ENCODE measurements at places on chromosomes 16 and 17.
A peak's percentile ranks its signal among the peaks of the same experiment; 100 is the strongest.

GRCh38 chr17:73356561-73357170 is 44.9 kb upstream of the CDC42EP4 start:
- DNase-seq = no peak

DNA sequence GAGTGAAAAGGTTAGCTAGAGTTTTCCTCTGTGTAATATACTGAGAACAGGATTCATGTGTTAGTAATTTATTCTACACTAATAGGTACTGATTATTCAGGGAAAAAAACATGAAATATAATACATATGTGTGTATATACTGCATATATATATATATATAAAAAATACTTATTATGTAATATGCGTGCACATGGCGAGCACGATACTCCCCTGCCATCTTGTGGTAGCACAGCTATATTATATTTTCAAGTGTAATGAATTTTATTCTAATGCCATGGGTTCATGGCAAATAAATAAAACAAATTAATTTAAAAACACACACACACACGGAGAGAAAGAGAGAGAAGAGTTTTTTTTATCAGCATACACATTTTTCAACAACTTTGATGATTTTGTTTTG is 460.6 kb downstream of the KCNJ2 start:
- DNase-seq = peak; percentile 13

- peak; percentile 99 for DNase-seq
Observed at GRCh38 chr17:82022981-82023446, at the start of gene LRRC45. LRRC45 (plus strand) TSS chr17:82023305; CDS start chr17:82023644, 339 bp downstream.

- peak; percentile 78 for DNase-seq
Observed at GRCh38 chr17:7838090-7839075, 4.4 kb downstream of the KDM6B start.

- DNase-seq = no peak
Observed at GRCh38 chr16:26019381-26020242, 327.9 kb downstream of the HS3ST4 start.

GRCh38 chr16:1458336-1458976 is 14.1 kb upstream of the CCDC154 start:
- peak; percentile 41 for DNase-seq

- DNase-seq = no peak
Observed at GRCh38 chr17:42131232-42131631, 8.6 kb downstream of the HSPB9 start.

DNA sequence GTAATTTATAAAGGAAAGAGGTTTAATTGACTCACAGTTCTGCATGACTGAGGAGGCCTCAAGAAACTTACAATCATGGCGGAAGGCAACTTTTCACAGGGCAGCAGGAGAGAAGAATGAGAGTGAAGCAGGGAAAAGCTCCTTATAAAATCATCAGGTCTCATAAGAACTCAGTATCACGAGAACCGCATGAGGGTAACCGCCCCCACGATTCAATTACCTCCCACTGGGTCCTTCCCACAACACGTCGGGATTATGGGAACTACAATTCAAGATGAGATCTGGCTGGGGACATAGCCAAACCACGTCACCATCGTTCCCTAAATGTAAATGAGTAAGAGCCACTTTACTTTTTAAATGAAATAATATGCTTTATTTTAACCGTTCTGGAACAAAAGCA is 89.9 kb upstream of the NACA2 start:
- no peak for DNase-seq

DNA sequence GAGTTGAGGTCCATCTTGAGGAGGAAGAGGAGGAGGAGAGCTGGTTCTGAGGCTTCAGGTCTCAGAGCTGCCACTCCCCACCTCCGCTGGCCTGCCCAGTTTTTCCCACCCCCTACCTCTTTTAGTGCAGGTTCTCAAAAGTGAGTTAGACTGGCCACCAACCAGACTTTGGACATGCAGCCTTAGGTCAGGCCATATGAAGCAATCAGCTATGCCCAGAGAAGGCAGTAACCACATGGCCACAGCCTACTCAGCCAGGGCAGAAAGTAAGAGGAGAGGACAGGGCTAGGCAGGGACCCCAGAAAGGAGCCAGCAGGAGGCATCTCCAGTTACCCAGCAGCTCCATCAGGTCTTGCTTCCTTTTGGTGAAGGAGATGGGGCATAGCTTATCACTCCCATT is 9.0 kb downstream of the MYO15A start:
- DNase-seq = no peak

DNA sequence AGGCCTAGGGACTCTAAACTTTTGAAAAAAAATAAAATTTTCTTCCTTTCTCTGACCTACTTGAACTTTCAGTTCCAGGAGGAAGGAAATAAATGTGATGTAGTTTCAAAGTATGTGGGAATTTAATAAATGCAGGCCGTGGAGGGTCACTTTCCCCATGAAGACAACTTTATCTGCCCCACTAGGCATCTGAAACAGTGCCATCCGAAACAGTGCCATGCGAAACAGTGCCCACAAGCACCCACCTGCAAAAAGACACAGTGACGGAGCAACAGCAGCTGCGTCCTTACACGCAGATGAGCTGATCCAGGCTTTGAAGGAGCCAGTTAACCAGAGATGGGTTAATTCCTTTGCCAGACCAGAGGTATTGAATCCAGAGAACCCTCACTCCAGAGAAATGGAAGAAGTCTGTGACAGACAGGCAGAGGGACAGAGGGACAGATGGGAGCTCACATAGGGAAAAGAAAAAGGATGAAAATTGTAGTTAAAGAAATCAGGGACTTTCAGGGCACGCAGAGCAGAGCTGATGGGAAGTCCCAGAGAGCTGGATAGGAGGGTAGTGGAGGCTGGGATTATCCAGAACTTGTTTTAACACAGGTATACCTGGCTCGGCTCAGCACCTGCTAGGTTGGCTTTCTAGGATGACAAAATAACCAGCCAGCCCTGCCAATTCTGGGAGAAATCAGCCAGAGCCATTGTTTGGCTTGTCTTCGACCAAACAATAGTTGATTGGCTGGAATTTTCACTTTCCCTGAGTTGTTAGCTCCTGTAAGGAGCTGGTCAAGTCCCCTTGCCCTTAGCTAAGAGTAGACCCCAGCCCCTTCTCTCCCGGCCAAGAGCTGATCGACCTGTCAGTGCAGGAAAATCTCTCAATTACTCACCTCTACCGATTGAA is 17.1 kb upstream of the HOXB13 start:
- DNase-seq = no peak

GRCh38 chr16:72937360-72937759 is 110.6 kb downstream of the ZFHX3 start:
- DNase-seq = no peak

DNA sequence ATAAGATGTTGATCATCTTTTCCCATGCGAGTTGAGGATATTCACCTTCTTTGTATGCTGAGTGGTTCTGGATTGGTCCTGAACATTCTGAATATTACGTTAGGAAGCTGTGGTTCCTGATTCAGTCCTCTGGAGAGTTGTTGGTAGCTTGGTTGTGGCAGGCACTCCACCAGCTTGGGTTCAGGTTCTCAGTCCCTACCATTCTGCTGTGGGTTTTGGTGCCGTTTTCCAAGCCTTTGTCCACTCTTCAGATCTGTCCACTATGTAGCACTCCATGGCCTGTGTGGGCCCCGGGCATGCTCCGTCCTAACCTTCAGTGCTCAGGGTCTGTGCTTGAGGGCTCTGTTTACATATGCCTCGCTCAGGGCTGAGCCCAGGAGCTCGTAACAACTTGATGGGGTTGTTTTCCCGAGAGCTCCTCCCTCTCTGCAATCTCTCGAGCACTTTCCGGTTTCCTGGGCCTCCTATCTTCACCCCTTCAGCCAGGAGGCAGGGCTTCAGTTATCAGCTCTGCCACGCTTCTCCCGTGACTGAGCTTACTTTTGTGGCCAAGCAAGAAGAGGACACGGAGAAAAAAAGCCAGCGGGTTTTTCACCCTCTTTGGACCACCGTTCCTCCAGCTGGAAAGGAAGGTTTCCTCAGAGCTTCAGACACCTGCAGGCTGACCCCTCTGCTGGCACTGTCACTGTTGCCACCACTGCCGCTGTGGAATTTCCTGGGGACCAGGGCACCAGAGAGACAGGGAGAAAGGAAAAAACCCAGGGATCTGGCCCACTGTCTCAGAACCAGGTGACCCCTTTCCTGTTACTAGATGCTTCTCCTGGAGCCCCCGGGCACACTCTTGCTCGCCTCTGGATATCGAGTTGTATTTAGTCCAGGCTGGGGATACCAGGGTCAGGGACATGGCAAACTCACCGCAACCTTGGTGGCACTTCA is 19.6 kb downstream of the KIAA0513 start:
- no peak for DNase-seq

DNA sequence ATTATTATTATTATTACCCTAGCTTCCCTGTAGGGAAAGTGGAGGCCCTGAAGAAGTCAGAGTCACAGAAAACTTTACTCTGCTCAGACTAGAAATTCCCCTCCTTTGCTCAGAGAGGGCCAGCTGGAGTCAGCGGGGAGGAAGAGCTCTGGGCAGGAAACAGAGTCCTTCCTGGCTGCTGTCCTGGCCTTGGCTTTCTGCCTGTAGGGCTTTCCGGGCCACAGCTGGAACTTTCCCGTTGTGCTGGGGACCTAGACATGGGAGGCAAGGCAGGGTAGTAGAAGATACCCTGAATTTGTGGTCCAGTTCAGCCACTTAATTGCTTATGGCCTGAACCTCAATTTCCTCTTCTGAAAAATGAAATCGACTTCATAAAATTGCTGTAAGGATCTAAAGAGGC is 14.0 kb upstream of the CCL2 start:
- DNase-seq = peak; percentile 44

DNA sequence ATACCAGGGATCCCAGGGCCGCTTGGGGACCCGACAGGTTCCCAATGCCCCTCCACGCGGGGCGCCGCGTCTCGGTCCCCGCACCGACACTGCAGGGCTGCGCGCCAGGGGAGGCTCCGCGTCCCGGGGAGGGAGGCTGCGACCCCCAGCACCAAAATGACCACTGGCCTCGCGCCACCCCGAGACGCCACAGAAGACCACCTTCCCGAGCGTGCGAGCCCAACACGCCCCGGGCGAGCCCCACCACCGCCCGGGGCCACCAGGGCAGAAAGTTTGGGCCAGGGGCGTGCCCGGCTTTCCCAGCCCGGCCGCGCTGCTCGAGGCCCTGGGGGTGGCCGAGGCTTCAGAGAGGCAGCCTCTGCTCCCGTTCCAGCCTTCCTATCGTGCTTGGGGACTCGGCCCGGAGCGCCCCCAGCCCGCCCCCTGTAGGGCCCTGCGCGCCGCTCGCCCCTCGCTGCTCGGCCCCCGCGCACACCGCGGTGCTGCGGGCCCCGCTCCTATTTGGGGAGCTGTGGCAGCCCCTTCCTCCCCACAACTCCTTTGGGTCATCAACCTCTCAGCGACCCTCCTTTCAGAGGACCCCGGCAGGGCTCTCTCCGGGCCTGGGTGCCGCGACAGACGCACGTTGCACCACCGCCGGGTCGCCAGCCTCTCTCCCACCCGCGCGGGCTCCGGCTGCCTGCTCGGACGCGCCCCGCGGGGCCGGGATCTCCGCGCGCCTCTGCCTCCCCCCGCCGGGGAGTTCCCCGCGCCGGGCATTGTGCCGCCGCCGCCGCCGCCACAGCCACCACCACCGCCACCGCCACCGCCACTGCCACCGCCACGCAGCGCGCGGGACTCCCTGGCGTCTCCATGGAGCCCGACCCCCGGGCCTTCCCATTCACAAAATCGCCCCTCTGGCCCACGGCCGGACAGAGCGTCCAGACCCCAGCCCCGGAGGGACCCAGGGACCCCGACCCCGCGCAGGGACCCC is 892 bp downstream of the RBFOX3 start:
- DNase-seq = no peak

DNA sequence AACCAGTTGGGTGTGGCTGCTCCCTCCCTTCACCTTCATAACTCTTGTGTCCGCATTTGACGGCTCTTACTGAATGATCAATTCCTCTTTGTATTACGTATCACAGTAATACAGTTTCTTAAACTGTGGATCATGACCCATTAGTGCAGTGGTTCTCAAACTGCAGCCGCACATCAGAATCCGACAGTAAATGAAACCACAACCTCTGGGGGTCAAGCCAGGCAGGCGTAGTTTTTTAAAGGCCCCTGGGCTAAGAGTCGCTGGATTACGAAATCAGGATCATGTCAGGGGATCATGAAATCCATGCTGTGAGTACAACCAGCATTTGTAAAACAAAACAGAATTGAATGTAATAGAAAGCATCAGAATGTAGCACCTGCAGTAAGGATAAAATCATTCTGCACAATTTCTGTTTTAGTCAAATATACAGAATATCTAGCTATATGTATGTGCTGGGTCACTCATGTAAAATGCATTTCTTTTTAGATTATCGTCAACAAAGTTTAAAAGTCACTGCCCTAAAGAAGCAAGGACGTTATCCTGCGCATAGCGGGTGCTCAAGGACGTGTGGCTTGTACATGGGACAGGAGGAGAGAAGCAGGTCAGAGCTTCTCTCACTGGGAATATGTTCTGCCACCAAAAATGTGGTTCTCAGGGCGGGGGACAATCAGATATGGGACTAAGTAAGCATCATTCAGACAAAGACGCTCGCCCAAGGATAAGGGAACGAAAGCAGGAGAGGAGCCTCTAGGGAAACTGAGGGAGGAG is 113.1 kb downstream of the ZFHX3 start:
- DNase-seq = no peak

DNA sequence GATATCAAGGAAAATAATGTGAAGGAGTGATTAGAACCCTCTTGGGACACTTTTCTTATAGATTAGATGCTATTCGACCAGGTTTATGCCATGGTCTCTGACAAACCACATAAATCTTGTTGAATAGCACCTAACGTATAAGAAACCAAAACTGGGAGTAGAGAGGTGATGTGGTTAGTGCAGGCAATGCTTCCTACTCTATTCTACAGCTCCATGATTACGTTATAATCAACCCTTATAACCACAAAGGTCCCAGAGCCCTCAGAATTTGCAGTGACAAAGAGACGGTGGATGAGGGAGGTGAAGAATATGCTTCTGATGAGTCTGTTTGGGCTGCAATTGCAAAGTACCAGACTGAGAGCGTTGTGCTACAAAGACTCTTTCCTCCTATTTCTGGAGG is 78.4 kb downstream of the ARHGAP44 start:
- DNase-seq = no peak

GRCh38 chr17:57531648-57532504 is 213.2 kb downstream of the CCDC182 start:
- no peak for DNase-seq

DNA sequence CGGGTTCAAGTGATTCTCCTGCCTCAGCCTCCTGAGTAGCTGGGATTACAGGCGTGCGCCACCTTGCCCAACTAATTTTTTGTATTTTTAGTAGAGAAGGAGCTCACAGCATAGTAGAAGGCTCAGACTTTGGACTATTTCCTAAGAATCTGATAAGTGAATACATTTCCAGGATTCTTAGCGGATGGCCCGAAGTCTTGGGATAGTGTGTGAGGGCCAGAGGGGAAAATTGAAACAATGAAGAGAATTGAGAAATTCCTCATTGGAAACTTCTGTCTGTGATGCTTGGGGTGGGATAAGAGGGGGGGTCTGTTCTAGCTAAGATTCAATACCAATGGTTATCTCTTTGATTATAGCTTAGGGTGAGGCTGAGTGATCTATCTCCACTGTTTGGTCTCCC is 183.3 kb downstream of the MSI2 start:
- no peak for DNase-seq

DNA sequence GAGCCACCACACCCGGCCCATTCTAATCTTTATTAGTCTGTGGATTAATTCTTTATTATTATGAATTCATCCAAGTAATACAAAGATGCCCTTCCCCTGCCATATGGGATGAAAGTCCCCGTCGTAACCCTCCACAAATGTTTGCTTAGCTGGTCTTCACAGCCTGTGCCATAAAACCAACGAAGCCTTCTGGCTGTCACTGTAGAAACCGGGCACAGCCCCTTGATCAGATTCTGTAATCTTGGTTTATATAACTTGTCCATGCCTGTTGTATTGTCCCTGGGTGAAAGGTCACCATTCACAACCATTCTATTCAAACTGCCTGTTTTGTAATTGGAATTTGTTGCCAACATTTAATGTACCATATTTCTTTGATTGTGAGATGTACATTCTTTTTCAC is 66.5 kb downstream of the ATP2C2 start:
- no peak for DNase-seq
